ENCODE measurements at places on chromosomes 2 and 18.
A peak's percentile ranks its signal among the peaks of the same experiment; 100 is the strongest.

- DNase-seq: no peak
These were observed 27.0 kb downstream of the FOSL2 start for GRCh38 chr2:28419443-28420270.

- DNase-seq: no peak
These were observed 27.7 kb upstream of the CYP27A1 start for GRCh38 chr2:218754201-218754600.

GRCh38 chr18:55246278-55246677 is 287.0 kb upstream of the CCDC68 start:
- no peak for DNase-seq

- no peak for DNase-seq
These were observed 32.9 kb downstream of the NCK2 start for GRCh38 chr2:105777506-105778055.

- DNase-seq: peak; percentile 79
These were observed 69.8 kb upstream of the CD302 start for GRCh38 chr2:159867567-159868361.

DNA sequence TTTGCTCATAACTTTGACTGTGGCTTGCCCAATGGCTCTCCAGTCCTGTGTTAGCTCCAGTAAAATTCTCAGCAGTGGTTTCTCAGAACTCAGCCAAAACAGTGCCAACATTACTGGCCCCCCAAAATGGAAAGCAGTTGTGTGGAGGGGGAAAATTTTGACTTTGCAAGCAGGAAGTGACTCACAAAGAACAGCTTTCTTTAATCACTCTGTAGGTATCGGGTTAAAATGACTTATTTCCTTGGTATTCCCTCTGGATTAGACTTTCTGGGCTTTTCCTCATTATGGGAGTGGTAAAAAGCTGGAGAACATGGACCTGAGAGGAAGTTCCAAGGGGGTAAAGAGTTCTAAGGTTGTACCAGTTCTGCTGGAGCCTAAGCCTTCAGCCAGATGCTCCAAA is 175.7 kb upstream of the RND3 start:
- DNase-seq: no peak

- DNase-seq: no peak
These were observed 132.4 kb downstream of the PXDN start for GRCh38 chr2:1611886-1612285.

DNA sequence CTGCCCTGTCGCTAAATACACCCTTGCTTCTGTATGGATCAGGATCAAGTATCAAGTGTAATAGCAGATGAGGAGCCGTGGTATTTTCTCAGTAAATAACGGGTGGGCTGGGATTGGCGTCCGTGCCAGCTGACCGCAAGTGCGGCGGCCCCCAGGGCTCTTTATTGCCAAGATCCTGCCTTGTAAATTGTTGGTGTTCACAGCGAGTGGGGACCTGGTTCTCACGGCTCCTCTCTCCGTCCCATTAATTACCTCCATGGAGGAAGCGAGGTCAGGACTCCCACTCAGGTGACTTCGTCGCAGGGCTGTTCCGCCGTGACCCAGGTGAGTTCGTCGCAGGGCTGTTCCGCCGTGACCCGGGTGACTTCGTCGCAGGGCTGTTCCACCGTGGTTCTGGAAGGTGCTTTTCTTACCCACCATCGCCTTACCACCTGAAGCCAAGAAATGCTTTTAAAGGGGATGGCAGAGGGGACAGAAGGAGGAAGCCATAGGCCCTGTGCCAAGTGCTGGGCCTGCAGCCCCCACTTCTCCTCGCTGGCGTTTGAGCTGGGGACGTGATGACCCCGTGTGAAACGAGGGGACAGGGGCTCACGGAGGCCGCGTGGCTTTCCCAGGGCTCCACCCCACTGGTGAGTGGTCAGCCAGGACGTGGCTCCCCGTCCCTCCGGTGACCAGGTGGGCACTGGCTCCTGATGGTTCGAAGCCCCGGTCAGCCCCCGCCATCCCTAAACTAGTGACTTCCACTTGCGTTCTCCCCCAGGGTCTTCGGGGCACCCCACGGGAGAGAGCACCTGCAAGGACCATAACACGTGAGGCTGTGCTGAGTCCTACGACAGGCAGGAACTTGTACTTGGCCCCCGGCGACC is 118.4 kb downstream of the TWIST2 start:
- DNase-seq: no peak

DNA sequence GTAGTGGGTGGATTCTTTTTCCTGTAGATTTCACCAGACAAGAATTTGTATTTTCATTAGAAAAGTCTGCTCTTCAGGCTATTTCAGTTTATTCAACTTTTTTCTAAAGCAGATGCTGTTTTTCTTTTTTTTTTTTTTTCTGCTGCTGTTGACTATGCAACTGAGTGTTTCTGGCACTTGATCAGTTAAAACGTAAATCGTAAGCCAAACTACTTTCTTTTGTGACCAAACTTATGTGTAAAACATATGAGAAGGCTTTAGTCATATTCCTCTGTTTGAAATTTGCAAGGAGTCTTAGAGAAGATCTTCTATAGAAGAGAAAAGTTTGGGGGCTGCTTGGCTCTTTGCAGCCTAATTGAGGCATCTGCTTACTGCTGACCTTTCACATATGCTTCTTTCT is 170.1 kb downstream of the PARD3B start:
- no peak for DNase-seq

DNA sequence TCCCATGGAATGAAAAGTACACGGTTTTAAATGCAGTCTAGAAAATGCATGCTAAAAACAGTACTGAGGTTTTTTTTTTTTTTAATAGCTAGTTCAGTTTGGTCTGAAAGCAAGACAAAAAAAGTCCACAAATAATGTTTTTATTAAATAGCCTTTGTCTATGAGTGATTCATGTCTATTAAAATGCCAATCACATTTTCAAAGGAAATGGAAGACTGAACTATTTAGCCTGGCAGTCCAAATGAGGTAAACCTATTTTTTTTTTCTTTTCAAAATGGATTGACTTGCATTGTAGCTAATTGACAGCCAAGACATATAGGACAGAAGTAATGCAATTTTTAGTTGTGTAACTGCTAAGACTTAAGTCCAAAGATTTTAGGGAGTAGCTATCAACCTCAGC is 90.3 kb downstream of the LRP1B start:
- no peak for DNase-seq

DNA sequence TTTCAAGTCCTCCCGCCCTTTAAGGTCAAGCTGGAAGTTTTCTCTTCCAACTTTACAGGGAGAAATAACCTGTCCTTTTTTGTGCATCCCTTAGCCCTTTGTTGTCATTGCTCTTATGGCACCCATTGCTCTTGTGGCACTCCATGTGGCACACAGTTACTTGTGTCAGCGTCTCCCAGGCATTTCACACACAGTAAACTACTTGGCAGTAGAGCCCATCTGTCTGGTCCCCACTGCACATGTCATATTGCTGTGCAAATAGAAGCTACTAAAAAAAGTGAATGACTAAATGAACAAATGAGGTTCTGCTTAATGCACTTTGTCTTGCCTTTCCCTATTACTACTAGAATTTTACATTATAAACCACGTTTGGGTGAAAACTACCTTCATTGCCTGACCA is 149.3 kb downstream of the EML6 start:
- no peak for DNase-seq

DNA sequence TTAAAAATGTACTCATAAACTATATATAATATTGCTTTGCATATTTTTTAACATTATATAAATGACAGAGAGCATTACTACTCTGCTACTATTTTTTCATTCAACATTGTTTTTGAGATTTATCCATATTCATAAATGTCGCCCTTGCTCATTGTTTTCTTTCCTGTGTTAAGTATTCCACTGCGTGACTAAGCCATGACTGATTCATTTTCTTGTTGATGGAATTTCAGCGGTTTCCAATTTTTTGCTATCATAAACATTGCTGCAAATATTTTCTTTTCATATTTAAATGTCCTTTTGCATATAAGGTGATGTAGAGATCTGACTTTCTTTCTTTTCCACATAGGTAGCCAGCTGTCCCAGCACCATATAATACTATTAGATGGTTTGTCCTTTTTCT is 57.6 kb downstream of the SFXN5 start:
- DNase-seq: no peak

DNA sequence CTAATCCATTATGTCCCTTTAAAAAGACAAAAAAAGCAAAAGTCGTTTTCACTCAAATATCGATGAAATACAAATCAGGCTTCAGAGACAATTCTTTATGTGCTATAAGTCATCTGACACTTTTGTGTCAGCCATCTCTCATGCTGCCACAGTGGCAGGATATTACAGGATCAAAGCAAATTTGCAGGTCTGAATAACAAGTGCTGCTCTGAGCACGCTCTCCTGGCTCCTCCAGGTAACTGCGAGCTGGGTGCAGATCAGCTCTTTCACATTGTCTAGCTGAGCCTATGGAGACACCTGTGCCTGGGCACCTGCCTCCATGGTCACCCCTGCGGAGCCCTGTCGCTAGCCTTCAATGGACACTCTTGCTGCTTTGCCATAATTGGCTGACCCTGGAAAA is 250.2 kb upstream of the RAB12 start:
- DNase-seq: peak; percentile 16

DNA sequence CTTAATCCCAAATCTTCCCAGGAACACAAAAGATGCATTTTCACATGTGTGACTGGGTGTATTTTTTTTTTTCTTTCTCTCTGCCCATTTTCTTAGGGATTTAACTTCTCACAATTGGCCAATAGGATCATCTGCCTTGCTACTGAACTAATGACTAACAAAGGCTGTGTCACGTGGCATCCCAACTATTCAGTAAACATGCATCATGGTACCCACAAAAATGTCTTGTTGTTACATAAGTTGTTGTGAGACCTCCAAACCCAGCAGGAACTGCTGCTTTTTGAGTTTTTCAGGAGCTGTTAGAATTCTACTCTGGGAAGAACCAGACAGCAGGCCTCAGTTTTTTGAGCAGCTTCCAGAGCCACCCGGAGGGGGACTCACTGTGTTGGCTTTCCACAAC is 31.9 kb downstream of the GAD1 start:
- DNase-seq: no peak

DNA sequence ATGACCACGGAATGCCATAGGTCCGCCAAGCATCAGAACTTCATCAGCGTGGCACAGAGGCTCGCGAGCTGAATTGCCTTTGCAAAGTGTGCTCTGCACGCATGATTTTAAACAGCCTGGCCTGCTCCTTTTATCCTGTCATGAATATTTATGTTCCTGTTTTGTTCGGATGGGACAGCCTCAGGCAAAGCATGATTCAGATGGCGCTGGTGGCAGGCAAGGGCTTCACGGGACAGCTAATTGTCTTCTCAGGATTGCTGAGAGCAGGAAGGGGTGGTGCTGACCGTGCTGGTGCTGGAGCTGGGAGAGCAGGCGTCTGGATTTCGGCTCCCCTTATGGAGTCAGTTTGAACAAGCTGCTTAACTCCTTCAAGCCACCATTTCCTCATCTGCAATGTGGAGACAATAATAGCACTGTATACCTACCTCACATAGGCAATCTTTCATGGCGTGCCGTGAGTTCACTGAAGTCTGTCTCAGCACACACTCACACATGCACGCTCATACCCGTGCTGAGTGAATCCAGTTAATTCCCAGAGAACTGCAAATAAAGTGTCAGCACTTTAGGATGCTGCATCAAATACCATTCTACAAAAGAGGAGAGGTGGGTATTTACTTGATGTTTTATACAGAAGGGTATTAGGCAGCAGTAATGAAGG is 79.7 kb upstream of the APCDD1 start:
- no peak for DNase-seq

- no peak for DNase-seq
These were observed 126.7 kb downstream of the NDUFA10 start for GRCh38 chr2:239898292-239898925.

DNA sequence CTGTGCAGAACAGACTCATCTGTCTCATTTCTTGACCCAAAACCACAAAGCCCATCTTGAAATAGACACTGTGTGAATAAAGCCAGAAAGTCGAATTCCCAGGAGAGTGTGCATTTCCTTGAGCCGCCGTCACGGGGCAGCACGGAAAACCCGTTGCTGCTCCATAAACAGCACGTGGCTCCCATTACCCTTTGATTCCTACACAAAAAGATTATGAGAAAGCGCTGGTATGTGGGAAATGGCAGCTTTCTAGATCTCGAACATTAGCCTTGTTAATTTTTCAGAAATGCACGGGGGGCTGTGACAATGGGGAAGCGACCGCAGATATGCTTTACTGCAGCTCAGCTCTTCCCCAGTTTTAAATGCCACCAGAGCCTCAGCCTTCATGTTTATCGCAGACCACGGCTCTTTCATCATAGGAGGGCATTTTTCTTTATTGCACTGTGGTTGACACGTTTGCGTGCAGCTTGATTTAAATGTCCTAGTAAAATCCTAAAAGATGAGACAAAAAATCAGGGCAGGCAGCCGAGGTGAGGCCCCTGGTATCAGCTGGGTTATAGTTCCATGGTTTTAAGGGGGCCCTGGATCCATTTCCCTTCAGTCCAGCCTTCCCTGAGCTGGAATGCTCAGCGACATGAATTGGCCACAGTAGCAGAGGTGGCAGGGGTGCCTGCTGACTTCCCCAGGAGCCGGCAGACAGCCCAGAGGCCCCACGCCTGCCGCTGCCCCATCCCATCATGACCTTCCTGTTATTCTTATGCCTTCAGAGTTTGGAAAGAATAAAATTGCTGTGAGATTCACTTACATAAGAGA is 249.3 kb downstream of the NDUFA10 start:
- DNase-seq: no peak

GRCh38 chr2:230455005-230455684 is 39.1 kb downstream of the SP100 start:
- DNase-seq: no peak

GRCh38 chr2:127628767-127629614 is 17.0 kb upstream of the GPR17 start:
- no peak for DNase-seq

GRCh38 chr2:180472133-180472532 is 465.0 kb upstream of the CWC22 start:
- DNase-seq: no peak

DNA sequence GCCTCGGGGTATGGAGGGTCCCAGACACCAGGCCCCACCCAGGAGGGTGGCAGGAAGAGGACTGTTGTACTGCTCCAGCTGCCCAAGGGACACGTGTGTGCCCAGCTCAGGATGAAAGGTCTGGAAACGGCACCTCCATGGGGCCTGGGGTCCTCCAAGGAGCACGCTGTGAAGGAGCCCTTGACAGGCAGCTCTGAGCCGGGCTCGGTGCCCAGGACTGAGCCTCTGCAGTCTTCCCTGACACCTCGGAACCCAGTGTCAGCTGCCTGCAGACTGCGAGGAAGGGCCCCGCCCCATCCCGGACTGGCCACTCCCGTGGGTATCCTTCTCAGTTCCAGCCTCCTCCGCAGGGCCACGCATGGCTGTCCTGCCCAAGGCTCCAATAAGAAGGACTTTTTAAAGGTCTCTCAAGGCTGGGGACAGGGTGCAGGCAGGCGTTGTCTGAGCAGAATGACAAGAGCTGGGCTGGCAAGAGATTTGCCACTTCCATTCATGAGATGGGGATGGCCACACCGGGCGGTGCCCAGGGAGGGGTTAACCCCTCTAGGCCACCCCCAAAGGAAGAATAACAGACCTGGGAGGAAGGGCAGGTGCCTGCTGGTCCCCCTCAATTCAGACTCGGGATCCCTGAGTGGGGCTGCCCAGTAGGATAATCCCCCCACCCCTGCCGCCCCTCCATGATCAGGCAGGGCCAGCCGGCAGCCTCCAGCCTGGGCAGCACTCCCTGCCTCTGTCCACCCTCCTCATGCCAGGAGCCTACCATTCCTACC is 8.9 kb downstream of the ECEL1 start:
- no peak for DNase-seq

GRCh38 chr2:59787095-59787494 is 766.4 kb downstream of the BCL11A start:
- no peak for DNase-seq

Data from DMS153 (cell line).